Large intestine (tissue), 12 donors: ENCODE measurements at places on chromosomes 5 and 9. TPM values are rescaled to one million over a fixed set of nuclear protein-coding genes. Genes with fewer than 3 reads are reported as not detected.

- no peak for DNase-seq
Observed at GRCh38 chr5:122738088-122738487, 36.8 kb upstream of the SNX2 start.

GRCh38 chr9:31623511-31623910, 760.9 kb upstream of the ACO1 start:
- no peak for DNase-seq

GRCh38 chr9:19631181-19631580, 157.7 kb downstream of the SLC24A2 start:
- no peak for DNase-seq

HK3 gene
- 0.28 TPM for polyA plus RNA-seq
